Cardiac muscle cell (in vitro differentiated cells and primary cell): ENCODE measurements at places on chromosomes 12 and 14. TPM values are rescaled to one million over a fixed set of nuclear protein-coding genes. Genes with fewer than 3 reads are reported as not detected.

TEAD4 gene
- 29.1 and 31.9 TPM in 2 replicates for total RNA-seq

ZBTB1 gene
- 22.5 and 31.4 TPM in 2 replicates for total RNA-seq

KRT3 gene
- total RNA-seq = not detected in 2 replicates

GLIPR1L2 gene
- 0.63 TPM in 1 of 2 replicates, not detected in the other for total RNA-seq

MMP17 gene
- not detected in 2 replicates for total RNA-seq

DGLUCY gene
- 57.4 and 90.0 TPM in 2 replicates for total RNA-seq

RILPL1 gene
- total RNA-seq = 33.7 and 57.8 TPM in 2 replicates

GLS2 gene
- total RNA-seq = 1.3 and 1.4 TPM in 2 replicates

PLCZ1 gene
- total RNA-seq = not detected in 2 replicates

BDKRB2 gene
- total RNA-seq = 0.45 and 0.49 TPM in 2 replicates

TMEM121 gene
- 6.8 and 8.8 TPM in 2 replicates for total RNA-seq

FGD6 gene
- total RNA-seq = 12.4 and 19.4 TPM in 2 replicates

AQP5 gene
- total RNA-seq = 1.6 TPM in 1 of 2 replicates, not detected in the other

GLT8D2 gene
- 3.2 and 5.9 TPM in 2 replicates for total RNA-seq

LMNTD1 gene
- total RNA-seq = not detected in 2 replicates

MLEC gene
- total RNA-seq = 122 and 137 TPM in 2 replicates

PLEKHG7 gene
- not detected in 2 replicates for total RNA-seq

CCDC177 gene
- 0.07 TPM in 1 of 2 replicates, not detected in the other for total RNA-seq

PEX5 gene
- 41.7 and 50.1 TPM in 2 replicates for total RNA-seq

CISTR gene
- not detected in 2 replicates for total RNA-seq

NELL2 gene
- total RNA-seq = 1.6 and 7.9 TPM in 2 replicates

RIMBP2 gene
- total RNA-seq = 2.4 and 10.5 TPM in 2 replicates
